Activated T-cell treated with anti-CD3 and anti-CD28 coated beads, Interleukin-2, amount 50 U/mL, for 48 hours (primary cell): ENCODE measurements at places on chromosomes 4 and X.
A peak's percentile ranks its signal among the peaks of the same experiment; 100 is the strongest.

DNA sequence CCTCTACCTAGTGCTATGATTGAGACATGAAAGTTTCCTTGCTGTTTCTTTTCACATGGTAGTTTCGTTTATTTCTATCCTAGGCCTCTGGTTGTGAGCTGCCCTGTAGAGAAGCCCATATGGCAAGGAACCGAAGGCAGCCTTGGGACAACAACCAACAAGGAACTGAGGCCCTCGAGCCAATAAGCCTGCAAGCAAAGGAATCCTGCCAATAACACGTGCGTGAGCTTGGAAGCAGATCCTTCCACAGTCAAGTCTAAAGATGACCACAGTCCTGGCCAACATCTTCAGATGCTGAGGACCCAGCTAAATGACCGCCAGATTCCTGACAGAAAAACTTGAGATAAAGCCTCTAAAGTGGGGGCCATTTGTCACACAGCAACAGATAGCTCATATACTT is 100.4 kb upstream of the FAM9B start:
- no peak for DNase-seq

GRCh38 chr4:79317711-79318110 is 8.2 kb downstream of the NAA11 start:
- DNase-seq: no peak

GRCh38 chr4:12211636-12212035 is 782.9 kb upstream of the HS3ST1 start:
- DNase-seq: no peak

DNA sequence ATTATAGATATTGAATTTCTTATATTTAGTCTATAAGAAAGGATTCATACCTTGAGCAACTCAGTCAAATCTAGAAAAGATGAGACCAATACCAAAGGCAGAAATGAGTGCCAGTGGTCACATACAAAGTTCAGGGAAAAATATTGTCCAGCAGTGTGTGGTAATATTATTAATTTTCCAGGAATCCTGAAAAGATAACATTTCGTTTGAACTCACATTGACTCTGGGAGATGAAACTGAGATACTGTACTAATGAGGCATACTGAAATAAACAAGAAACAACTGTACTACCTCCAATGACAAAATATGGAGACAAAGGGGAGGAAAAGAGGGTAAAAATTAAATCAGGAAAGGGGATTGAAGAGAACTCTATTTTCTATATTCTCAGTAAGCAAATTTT is 212.4 kb downstream of the TRAM1L1 start:
- DNase-seq: no peak

DNA sequence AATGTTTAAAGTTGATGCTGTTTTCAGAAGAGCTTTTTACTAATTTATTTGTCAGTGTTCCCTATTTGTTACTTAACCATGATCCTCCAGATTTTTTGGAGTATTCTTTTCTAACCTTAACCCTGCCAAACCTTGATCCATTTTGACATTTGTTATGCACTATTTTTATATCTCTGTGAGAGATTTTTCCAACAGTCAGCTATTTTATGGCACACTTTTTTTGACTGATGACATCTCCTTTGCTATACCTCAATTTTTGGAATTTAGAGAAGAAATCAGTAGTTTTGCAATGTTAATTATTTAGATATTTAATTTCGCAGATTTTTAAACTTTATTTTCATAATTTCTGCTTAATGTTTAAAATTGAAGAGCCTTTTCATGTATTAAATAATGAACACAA is 66.0 kb downstream of the CPEB2 start:
- no peak for DNase-seq

DNA sequence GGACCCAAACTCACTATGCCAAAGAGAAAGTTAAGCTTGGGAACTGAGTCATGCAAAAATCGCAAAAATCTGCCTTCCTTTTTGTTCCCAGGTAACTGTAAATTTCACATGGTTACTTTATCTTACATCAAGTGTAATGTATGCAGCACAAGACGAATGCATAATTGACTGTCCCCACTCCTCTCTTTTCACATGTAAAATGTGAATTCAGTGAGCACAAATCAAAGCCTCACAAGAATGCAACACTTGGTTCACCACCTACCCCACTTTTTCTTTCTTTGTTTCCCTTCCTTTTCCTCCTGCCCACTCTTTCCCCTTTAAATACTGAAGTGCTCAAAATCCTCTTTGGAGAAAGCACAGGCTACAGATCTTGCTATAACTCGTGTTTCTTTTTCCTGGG is 53.2 kb downstream of the MAGED4B start:
- DNase-seq: no peak

GRCh38 chr4:56426273-56426672 is 9.1 kb downstream of the PPAT start:
- DNase-seq: no peak

DNA sequence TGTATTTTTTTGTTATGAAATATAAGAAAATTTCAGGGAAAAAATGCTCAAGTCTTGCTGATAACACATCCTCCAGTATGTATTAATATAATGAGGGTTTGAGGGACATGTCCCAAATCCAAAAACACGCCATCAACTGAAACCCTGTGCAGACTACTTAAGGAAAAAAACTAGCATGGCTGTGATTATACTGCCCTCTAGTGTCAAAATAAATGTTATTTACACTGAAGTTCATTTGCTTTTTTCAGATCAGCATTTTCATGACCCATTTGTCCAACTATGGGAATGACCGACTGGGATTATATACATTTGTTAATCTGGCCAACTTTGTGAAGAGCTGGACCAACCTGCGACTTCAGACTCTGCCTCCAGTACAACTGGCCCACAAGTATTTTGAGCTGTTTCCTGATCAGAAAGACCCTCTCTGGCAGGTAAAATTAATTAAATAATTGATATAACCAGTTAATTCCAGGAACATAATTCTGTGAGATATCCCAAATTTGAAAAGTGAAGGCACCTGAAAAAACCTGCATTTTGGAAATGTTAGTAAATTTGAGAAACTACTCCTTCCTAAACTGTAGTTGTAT is 128.5 kb downstream of the PRSS12 start:
- no peak for DNase-seq

DNA sequence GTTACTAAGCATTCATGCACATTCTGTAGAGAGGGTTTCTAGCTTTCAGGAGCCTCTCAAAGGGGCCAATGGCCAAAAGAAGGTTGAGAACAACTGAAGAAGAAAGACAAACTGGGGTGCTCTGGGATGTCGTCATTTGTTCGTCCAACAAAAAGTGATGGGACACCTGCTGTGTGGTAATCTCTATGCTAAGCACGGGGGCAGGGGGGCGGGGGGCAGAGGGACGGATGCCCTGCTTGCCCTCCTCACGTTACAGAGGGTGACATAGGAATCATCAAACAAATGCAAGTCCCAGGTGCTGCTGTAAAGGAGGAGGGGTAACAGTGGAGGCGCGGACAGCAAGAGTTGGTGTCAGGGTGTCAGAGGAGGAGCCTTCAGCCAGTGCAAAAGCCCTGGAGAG is 12.8 kb upstream of the CRMP1 start:
- no peak for DNase-seq

- no peak for DNase-seq
These were observed 37.8 kb downstream of the ACSL1 start for GRCh38 chr4:184787766-184788503.

- DNase-seq: no peak
These were observed 66.9 kb downstream of the STOX2 start for GRCh38 chr4:183971929-183972490.

GRCh38 chr4:3484057-3484973 is 21.2 kb downstream of the DOK7 start:
- no peak for DNase-seq

DNA sequence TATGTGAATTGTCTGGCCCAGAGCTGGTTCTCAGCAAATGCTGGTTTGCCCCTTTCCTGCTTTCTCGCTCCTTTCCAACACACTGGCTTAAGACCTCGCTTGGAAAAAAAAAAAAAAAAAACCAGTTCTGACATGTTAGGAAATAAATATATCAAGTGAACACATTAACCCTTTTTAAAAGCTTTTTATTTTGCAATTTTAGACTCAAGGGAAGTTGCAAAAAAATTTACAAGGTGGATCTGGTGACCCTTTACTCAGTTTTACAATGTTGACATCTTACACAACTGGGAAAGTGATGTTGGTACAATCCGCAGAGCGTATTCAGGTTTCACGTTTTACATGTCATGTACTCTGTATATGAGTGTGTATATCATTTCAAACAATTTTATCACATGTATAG is 100.1 kb downstream of the RTL5 start:
- DNase-seq: no peak

GRCh38 chr4:121034017-121034416 is 38.3 kb downstream of the NDNF start:
- no peak for DNase-seq

GRCh38 chr4:54651050-54651449 is 6.7 kb upstream of the KIT start:
- no peak for DNase-seq

DNA sequence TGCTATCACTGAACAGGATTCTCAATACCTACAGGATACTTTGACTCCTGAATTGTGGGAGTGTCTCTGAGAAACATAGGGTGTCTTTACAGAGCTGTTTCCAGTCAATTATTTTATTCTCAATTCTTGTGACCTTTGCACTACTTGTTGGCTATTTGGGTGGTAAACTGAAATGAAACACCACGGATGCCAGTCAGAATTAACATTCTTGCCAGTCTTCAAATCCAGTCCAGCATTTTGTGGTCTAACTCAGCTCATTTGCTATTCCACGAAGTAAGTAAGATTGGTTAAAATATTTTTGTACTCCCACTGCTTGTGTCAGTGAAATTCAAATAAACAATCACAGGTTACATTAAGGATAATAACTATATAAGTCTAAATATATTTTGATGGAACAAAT is 197.9 kb downstream of the ANKRD50 start:
- no peak for DNase-seq

DNA sequence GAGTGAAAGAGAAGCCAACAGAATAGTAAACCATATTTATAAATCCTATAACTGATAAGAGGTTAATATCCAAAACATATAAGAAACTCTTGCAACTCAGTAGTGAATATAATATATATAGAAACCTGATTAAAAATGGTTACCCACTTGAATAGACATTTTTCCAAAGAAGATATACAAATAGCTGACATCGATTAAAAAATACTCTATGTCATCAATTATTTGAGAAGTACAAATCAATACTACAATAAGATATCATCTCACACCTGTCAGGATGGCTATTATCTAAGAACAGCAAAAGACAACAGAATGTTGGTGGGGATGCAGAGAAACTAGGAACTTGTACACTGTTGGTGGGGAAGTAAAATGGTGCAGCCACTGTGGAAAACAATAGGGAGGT is 254.4 kb downstream of the PPARGC1A start:
- no peak for DNase-seq

GRCh38 chr4:56859841-56860240 is 38.3 kb upstream of the SPINK2 start:
- no peak for DNase-seq

DNA sequence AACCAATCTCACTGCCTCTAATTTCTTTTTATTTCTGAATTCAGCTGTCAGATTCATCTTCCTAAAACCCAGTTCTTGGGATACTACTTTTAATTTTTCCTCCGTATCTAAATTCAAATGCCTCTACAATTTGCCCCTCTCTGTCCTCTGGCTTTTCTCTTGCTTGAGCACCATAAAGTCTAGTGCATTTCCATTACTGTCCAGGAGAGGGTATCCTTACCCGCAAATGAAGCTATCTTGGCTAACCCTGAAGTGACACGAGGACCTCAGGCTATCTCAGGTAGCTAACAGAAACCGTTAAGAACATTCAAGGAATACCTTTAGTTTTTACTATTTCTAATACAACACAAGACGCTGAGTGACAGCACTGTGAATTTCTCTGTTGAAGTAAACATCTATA is 49.4 kb upstream of the PRR32 start:
- no peak for DNase-seq

DNA sequence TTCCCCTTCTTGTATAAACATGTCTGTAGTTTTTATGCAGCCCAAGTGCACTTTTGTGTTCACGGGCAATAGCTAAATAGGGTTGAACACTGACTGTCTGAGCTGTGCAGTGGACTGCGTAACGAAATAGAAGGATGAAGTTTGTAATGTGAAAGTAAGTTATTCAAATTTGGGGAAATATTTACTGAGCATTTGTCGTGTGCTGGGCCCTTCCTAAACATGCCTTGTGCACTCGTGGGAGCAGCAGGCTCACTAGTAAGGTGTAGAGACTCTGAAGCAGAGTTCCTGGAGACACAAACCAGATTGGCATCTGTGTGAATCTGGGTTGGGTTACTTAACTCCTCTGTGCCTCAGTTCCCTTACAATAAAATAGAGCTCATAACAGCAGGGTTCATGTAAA is 51.7 kb upstream of the C1QTNF7 start:
- DNase-seq: no peak

DNA sequence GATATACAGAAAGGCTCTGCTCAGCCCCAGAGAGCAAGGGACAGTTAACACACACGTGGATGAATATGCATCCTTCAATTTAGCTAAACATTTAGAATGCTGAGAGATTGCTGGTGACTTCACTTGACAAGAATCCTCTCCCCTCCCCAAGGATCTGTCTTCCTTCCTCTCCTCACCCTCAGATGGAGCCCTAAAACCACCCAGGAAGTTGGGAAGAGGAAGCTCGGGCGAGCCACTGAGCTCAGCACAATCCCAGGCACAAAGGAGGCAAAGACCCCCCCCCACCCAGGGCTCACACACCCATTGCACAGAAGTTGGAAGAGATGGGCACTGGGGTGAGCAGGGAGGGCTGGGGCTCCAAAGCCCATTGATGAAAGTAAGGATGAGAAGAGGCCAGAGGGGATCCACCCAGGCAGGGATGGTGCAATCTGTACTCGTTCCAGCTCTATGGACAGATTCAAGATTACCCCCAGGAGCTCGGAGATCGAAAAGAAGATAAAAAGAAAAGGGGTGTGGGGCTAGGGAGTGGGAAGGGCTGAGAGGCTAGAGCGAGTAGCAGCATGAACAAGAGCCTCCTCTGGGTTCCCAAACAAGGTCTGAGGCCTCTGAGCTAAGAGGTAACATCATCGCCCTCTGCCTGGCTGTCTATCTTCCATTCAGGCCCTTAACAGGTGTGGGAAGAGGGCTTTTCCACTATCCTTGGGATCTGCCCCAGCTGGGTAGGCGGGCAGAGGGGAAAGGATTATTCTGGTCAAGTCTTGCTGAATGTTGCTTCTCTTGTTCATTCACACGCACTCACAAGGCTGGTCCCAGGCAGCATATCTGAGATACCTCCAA is 1.2 kb downstream of the TFE3 start:
- DNase-seq: peak; percentile 36

- no peak for DNase-seq
These were observed 4.4 kb downstream of the PLP1 start for GRCh38 chrX:103781062-103781402.

DNA sequence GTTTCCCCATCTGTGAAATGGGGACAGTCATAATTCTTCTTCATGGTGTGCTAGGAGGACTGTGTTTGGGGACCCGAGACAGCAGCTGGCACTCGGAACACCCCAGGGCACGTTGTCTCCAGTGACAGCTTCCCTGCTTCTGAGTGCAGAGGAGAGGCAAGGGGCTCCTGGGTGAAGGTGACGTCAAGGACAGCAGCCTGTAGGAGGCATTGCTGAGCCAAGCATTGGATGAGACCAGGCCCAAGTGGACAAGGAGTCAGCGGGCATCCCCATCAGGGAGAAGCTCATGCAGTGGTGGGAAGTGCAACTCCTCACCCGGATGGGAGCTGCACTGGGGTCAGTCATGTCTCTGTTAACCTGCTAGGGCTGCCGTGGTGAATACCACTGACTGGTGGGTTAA is 46.1 kb downstream of the EVC start:
- DNase-seq: no peak

GRCh38 chr4:90415116-90415515 is 287.9 kb downstream of the CCSER1 start:
- DNase-seq: no peak
